Nucleus accumbens (tissue), 56 donors: ENCODE measurements at places on chromosomes 5 and 9.
A peak's percentile ranks its signal among the peaks of the same experiment; 100 is the strongest.

- DNase-seq, result no peak
Measured at GRCh38 chr5:139886213-139886612, 90.6 kb downstream of the PSD2 start.

- no peak for DNase-seq
Measured at GRCh38 chr9:97562542-97562941, 61.1 kb downstream of the TMOD1 start.

DNA sequence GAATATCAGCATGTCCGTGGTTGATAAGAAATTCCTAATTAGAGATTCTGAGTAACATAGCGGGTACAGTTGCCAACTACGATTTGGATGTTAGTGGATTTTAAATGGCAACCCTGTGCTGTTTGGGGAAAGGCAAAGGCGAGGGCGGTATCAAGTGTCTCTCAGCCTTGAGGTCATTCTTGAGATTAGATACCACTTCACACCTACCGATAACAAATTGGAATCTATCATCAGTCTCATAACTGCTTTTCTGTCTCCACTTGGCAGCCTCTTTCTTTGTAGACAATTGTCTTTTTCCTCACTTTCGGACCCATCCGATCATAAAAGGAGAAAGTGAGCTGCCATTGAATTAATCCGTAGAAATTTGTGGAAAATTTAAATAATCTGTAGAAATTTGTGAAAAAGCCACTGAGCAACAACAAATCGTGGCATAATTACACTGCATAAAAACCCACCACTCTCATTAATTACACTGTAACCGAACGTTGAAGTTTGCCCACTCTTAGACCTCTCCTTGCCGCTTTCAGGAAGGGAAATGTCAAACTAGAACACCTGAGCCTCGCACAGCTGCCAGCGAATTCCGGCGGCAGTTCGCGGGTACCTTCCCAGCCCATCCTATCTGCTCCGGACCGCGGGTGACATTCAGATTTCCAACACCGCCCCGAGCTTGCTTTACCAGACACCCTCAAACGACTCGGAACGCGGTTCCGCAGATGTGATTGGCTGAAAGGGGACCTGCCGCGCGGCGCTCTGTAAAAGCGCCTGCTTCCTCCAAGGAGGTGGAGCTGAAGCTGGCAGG, 849 bp upstream of the RGMB start:
- no peak for DNase-seq

- no peak for DNase-seq
Measured at GRCh38 chr5:886716-887325, 5.8 kb downstream of the BRD9 start.

GRCh38 chr5:35926389-35927051, 11.9 kb downstream of the CAPSL start:
- peak; percentile 11 for DNase-seq

GRCh38 chr5:180070756-180071530, 616 bp downstream of the RNF130 start:
- peak; percentile 63 for DNase-seq

GRCh38 chr9:5622016-5622415, 6.9 kb upstream of the RIC1 start:
- no peak for DNase-seq

DNA sequence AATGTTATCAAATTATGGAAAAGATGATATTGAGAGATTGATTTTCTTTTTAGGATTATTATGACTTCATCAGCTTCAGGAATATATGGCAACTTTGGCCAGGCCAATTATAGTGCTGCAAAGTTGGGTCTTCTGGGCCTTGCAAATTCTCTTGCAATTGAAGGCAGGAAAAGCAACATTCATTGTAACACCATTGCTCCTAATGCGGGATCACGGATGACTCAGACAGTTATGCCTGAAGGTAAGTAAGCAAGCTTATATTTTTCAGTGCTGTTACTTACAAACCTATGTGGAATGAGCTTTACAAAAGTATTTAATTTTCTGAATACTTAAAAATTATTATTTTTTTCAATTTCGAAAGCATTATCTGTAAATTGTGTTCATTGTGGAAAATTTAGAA, 26.5 kb downstream of the HSD17B4 start:
- DNase-seq, result no peak

DNA sequence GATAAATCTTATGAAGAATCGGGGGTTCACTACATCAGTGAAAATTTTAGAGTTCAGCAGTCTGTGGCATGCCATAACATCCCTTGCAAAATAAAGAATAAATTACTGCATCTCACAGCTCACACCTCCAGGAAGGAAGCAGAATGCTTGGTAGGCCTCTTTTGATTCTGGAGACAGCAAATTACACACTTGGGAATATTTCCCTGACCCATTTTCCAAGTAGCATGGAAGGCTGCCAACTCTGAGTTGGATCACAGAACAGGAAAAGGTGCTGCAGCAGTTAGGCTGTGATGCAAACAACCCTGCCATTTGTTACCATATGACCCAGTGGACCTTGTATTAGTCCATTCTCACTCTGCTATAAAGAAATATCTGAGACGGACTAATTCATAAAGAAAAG, 293.5 kb downstream of the ASTN2 start:
- peak; percentile 7 for DNase-seq

DNA sequence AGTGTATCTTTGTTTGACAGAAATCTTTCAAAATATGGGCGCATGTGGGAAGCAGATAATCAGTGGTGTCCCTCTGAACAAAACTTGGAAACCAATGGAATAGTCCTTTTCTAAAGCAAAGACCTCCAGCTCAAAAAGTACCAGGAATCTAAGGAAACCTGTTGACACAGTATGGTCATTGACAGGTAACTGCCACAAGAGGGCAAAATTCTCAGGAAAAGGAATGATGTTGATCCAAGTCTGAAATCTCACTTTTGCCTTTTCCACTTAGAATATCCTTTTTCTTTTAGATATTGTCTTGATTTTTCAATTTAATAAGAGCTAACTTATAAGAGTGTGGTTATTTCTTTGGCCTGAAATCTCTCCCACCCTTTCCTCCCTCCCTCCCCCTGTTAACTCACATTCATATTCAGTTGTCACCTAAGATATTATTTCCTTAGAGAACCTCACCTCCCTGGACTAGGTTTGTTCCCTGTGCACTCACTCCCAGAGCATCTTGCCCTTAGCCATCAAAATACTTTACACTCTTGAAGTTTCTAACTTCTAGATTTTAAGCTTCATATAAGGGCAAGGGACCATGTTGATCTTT, 59.0 kb upstream of the BARX1 start:
- DNase-seq, result no peak

DNA sequence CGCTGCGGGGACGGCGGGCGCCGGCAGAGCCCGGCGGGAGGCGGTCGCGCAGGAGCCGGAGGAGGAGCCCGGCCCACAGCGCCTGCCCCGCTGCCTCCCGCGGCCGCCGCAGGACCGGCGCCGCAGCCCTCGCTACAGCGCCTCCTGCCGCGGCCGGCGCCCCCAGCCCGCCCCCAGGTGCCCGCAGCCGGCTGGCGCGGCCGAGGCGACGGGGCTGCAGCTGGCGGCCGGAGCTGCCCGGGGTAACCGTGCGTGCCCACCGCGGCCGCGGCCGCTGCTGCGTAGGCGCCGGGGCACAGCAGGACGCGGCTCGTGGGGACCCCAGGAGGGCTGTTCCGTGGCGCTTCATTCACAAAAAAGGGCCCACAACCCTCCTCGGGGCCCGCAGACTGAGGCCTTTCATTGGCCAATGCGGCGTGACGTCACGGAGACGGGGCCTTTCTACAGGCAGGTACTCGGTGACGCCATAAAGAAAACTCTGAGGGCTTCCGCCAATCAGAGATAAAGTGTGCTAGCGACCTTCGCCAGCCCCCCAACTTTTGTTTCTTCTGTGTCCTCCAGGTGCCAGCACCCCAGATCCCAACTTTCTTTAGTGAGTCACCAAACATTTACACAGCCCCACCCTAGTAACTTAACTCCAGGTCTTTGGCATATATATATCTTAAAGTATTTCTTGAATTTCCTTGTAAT, at the start of gene CDC14B:
Gene CDC14B (minus strand): TSS at position 353 of the 690 bp plus-strand sequence. CDS start 465 bp downstream, outside the sequence.
- DNase-seq, result peak; percentile 80

DNA sequence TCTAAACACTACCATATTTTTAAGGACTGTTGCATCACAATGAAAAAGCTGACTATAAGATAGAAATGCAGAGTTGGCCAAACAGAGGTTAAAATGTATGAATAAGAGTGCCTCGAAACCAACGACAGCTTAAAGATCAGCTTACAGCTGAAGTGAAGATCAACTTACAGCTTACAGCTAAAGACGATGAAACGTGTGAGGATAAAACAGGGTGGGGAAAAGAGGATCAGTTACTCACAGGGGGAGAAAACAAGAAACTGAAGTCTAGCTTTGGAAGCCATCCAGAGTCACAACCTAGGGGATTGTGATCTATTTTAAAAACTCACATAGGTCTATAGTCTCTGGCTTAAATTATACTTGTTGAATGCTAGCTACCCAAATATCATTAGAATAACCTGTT, 220.0 kb downstream of the SNCAIP start:
- no peak for DNase-seq

DNA sequence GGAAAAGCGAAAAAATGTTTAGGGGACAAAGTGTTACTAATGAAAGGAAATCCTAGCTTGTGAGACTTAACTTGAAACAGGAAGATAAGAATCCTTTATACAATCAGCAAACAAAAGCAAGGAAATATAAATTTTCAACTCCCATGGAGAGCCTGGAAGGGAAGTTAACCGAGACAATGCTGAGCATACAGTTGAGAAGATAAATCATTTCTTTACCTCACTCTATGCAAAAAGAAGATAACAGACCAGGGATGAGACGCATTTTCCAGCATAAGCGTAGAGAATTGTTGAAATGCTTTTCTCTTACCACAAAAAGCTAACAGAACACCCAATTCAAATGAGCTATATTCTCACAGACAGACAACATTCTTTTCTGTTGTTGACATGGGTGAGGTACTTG, 309.6 kb downstream of the CWC27 start:
- DNase-seq, result no peak

GRCh38 chr5:672329-673160, 20.6 kb downstream of the TPPP start:
- DNase-seq, result no peak

DNA sequence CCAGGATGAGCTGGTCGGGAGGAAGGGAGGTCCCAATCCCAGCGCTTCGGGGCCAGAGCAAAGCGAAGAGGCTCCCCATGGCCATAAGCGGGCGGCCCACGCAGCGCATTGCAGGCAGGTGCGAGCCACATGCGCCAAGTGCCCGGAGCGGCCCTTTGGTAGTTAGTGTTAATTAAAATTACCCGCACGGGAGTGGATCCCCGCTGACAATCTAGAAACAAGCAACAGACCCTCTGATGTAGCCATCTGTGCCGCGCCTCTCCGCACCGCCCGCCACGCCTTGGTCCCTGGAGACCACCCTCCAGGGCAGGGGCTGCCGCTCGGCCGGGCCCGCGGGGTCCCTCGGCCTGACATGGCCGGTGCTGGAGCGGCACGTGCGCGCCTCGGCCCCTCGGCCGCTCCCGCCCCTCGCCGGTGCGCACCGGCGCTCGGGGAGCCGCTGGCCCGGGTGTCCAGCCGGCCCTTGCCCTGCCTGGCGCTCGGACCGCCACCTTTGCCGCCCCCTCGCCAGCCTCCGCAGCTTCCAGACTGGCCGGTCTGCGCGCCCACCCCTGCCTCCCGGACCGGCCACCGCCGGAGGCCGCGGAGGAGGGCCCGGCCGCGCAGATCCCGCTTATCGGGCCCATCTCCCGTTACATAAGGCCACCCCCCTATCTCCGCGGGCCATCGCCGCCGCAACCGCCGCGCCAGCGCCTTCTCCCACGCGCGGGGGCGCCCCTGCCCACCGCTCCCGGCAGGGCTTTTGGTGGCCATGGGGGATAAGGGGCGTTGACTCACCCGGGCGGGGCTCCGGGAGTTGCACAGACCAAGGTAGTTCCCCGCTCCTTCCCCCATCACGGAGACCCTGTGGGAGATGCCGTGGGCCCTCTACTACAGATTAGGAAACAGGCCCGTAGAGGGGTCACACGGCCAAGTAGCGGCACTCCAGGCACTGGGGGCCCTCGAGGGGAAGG, 1.9 kb upstream of the IL13 start:
- DNase-seq, result no peak

DNA sequence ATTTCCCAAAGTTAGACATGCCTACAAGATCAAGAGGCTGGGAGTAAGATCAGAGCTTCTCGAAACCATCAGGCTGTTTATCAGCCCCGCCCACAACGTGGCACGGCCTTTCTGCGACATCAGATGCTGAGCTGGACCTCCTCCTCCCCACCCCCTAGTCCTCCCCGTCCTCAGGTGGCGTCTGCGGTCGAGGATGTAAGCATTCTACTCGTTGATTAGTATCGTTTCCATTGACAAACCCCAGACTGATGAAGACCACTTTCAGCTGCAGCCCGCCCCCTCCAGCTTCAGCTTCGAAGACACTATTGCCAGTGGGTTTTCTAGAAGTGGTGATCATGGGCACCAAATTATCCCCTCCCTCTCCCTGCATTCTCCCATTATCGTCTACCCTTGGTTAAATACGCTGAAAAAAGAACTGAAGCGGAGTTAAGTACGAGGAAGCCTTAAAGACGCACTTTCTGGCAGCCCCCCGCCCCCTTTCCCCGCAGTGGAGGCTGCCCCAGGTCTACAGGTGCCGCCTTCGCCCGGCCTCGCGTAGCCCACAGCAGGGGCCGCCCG, 1.1 kb downstream of the PPIC start:
- DNase-seq, result no peak

GRCh38 chr9:36450110-36450732, 50.2 kb upstream of the RNF38 start:
- DNase-seq, result no peak

GRCh38 chr5:160296496-160296895, 15.9 kb downstream of the CCNJL start:
- DNase-seq, result no peak

DNA sequence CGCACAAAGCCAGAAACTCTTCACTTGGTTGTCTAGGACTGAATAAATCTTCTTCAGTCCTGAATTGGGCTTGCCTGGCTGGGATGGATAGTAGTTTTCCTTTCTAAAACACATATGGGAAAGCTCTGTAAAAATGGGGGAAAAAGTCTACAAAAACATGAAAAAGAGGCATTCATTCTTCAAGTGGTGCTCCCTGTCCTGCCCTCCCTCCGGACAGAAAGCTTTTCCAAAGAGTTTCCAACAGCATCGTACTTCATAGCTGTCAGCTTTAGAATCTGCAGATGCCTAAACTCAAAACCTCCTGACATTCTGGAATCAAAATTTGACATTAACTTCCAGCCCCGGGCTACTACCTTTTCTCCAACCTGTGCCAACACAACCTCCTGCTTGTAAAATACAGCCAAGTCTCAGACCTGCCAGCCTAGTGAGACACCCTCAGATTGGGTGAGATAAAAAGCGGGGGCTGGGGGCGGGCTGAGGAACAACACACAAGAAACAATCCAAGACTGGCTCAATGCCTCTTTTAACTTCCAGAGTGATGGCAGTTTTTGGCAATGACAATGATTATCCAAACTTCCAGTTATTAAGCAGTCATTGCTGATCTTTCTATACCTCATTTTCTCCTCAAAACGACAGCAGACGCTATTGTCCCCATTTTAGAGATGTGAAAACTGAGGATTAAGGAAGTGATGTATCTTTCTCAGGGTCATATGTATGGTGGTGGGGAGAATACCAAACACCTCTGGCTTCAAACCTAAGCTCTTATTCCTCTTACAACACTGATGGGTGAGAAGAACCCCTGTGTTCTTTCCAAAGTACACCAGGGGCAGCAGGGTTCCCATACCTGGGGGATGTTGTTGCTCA, 1.3 kb downstream of the TNC start:
- no peak for DNase-seq

GRCh38 chr5:109612278-109612905, 77.3 kb upstream of the MAN2A1 start:
- DNase-seq, result peak; percentile 91

GRCh38 chr9:86298873-86299272, 16.5 kb upstream of the ISCA1 start:
- no peak for DNase-seq
